ENCODE measurements at places on chromosomes 7 and 10.

- no peak for DNase-seq
Measured at GRCh38 chr10:103125323-103126267, 67.5 kb downstream of the NT5C2 start.

DNA sequence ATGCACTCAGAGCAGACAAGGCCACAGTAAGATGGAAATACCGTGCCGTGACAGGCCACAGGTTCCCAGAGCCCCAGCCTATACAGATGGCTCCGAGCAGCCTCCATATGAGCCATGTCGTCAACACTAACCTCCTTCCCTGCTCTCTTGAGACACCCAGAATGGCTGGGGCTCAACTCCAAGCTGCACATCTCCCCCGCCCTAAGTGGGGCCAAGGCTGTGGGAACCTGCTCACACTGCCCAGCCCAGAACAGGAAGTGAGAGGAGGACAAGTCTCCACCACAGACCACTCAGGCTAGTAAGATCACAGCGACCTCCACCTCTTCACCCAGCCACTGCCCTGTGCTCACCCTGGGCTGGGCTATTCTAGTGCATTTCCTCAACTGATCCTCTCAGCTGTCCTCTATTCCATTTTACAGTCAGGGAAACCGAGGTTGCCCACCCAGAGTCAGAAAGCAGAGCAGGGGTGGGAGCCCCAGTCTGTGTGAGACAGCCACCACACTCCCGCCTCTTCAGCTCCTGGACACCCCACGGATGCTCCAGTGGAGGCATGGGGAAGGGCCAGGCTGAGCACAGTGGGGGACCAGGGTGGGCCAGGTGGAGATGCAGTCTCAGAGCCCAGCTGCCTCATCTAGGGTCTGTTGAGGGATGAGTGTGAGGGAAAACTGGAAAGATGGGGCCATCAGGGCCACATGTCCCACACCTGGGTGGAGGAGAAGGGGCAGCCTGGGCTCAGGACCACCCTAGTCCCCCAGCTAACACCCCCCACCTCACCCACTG lies 11.6 kb downstream of the GRID1 start:
- DNase-seq, result no peak

DNA sequence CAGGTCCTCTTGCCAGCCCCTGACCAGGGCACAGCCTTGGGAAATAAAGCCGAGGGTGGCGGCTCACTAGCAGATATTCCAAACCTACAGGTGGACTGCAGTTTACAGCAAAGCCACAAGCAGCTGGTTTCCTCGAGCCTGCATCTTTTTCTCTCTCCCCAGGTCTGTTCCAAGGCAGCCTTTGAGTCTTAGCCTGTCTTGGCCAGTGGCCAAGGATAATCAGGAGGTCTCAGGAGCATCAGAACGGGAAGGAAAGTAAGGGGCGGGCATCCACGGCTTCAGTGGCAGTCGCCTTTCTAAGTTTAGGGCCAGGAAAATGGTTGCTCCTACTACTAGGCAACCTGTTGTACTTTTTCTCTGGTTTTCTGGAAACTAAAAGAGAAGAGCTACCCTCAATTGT lies 219.7 kb upstream of the ZMIZ1 start:
- no peak for DNase-seq

DNA sequence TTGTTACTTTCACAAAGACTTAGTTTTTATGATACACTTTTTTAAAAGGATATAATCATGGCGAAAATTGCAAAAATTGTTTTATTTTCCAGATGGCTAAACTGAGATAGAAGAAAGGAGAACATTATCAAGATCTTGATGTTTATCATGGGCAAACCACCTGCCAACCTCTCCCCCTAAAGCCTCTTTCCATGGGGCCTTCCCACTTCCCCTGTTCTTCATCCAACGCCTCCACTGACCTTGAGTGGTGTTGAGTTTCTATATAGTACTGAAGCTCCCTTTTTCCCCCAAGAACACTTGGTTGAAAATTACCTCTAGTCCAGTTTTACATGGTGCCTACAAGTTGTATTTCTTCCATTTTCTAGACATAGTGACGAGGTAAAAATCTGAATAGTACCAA lies 5.0 kb downstream of the CREB3L2 start:
- no peak for DNase-seq

- no peak for DNase-seq
Measured at GRCh38 chr10:72759584-72759983, 67.6 kb downstream of the MCU start.

DNA sequence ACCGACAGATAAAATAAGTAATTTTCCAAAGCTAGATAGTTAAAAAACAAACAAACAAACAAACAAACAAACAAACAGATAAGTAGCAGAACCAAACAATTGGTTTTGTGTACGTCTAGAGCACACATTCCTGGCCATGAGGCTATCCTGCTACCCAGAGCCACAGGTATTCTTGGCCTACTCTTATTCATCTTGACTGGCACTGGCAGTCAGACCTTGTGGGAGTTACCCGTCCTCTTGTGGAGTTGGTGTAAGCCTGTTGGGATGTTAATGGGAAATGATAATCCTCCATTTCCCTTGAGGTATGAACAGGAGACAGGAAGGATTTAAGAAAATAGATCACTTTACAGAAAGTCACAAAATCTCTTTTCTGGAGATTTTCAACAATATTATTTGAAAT lies 142.4 kb upstream of the MEOX2 start:
- DNase-seq, result no peak

- no peak for DNase-seq
Measured at GRCh38 chr7:132680590-132680989, 104.3 kb upstream of the PLXNA4 start.

GRCh38 chr7:103594186-103594585 lies 148.2 kb upstream of the SLC26A5 start:
- no peak for DNase-seq

DNA sequence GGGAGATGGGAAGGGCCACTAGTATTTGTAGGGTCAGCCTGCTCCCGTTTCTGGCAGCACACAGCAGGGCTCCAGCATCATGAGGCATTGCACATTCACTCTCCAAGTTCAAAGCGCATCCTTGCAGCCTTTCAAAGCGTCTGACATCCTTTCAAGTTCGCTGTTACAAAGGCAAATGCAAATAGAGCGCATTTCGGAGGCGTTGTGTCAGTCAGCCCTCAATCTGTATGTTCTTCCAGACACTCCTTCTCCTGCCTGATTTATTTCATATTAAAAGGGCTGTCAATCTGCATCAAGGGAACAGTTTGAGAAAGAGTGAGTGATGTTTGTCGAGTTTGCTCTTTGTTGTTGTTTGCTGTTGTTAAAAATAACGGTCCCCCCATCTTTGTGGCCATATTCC lies 188.5 kb downstream of the SNX10 start:
- no peak for DNase-seq

DNA sequence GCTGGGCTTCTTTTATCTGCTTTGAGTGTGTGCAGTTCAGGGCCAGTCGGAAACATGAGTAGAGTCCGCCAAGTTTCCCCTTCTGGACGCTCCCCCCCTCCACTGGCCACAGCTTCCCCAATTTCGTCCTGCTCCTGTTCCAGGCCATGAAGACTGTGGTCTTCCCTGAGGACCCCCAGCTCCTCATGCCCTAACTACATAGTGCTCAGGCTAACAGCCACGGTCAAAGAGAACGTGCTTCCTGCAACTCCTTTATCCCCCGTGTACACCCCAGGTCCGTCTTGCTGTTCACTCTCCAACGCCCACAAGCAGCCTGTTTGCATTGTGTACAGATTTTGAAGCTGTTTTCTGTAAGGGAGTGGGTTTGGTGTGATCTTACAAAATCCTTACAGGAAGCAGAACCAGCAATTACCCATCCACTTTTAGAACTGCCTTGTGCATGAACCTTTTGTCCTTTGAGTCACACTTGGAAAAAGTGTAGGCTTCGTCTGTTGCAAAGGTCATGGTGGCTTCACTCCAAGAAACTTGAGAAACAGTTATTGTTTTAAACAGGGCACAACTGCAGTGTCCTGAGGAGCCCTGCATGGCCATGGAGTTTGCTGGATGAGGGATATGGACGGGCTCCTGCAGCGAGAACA lies 77.0 kb upstream of the FAM20C start:
- no peak for DNase-seq

DNA sequence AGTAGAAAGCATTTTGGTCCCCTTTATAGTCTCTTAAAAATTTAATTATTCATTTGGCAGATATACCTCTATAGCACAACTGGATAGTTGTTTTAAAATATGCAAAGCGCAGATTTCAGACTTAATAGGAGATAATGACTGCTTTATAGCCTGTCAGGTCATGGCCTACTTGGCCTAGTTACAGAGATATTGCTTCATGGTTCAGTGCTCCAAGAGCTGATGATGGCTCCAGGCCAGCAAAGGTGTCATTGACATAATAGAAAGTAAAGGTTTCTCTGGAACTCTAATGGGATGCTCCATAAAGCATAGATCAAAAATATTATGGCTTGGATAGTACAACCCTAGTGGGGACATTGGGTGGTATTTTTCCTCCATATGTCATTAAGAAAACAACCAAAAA lies 285.7 kb downstream of the NXPH1 start:
- DNase-seq, result no peak

DNA sequence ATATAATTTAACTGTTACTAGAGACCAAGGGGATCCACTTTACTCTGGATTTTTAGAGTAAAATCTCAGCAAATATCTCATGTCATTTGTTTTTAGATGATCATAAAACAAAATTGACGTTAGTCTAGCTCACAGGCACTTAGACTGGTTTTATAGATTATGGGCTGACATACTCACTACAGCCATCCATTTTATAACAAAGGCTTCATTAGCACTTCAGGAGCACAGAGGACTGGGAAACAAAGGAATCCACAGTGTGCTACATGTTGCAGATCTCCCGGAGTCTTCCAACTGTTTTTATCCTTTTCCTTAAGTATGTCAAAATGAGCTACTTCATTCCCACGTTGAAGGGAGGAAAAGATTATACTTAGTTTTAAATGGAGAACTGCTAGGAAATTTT lies 15.9 kb upstream of the SCRN1 start:
- no peak for DNase-seq

All from activated T-cell treated with anti-CD3 and anti-CD28 coated beads for 48 hours (primary cell).